ENCODE measurements at places on chromosomes 3 and 15.

- no peak for DNase-seq
Observed at GRCh38 chr3:177111541-177111949, 85.7 kb downstream of the TBL1XR1 start.

DNA sequence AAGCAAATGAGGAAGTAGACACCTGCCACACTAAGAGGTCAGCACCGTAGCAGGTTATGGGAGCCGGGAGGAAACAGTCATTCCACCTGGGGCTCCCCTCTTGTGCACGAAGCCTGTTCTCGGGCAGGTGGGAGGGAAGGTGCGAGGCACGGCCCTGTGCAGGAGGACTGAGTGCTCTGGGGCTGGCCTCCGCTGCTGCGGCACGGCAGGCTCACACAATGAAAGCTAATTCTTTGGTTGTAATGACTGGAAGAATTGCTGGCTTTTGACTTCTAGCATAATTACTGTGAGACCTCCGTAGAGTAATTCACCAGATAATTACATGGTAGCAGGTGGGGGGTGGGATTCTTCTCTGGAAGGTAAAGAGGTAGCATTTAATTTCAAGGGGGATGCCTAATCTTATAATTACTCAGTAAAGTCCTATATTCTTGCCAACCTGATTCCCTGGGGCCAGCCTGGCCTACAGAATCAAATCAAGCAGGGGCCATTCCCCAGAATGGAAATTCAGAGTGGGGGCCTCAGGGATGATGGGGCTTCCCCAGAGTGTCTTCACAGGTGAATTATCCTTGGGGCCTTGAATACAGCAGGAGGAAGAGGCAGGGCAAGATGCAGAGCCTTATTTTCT is 129.1 kb downstream of the TPRA1 start:
- no peak for DNase-seq

DNA sequence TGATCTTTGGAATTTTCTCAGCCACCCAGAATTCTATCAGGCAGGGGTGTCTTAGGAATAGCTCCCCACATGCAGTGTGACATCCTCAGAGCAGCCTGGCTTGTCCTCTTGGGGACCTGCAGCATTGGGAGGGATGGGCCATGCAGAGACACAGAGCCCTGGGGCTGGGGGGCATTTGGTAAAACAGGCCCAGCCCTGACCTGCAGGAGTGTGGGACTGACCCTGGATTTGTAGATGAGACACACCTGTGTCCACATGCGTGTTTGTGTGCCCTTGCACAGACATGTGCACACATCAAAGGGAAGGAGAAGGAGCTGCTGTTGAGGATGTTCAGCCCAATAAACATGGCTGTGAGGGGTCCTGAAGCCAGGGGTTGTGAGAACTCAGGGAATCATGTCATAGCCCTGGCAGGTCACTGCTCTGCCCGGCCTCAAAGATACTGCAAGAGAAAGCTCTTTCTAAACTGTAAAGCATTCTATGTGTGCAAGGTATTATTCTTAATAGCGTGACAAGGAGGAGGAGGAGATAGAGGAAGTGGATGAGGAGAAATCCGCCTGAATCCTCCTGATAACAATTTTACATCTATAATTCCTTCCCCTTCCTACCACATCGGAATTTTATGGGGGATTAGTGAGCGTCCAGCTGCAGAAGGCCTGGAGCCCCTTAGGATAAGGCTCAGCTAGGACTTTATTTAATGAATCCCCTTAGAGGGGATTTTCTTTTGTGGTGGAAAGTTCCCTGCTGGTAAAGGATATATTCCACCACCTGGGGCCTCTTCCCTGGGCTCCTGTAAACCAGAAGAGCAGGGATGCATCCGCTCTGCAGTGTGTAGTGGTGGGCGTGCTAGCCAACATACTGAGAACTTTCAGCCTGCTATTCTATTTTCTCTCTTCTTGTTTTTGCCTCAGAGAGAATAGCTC is 245.5 kb downstream of the EPHB1 start:
- DNase-seq, result no peak

DNA sequence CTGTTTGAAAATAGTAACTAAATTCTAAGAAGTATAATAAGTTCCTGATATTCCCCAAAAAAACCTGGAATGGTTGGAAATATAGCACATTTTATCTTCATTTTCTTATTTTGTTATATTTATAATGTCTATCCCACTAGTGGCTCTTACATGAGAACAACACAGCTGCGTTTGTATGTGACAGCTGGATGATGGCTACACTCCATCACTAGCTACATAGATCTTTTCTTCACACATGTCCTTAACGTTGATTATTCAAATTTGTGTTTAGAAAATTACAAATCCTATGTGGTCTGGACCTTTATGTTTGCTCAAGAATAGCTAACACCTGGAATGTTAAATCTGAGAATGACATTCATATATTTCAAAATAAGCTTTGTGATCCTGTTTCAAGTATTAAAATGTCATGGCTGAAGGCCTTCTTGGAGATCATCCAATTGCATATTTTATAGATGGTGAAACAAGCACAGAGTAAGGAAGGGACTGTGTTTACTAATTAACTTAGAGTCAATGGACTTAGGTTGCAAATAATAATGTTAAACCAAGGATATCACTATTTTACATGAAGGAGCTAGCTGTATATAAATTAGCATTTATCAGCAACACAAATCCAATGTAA is 60.8 kb downstream of the ATP13A5 start:
- no peak for DNase-seq

DNA sequence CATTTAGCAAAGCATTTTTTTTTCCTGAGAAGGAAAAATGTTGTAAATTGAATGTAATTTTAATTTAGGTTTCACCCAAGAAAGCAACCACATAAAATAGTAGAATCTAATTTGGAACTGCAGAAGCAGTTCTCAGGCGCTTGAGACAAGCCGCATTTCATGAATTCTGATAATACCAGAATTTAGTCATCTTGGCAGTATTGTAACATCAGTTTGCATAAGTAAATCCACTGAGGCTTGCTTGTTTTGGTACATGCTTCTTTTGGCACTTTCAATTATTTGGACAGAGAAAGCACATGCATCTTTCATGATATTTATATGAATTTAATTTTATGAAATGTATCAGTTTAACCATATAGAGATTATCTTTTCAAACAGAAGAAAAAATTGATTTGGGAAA is 389.7 kb upstream of the ROBO1 start:
- no peak for DNase-seq

DNA sequence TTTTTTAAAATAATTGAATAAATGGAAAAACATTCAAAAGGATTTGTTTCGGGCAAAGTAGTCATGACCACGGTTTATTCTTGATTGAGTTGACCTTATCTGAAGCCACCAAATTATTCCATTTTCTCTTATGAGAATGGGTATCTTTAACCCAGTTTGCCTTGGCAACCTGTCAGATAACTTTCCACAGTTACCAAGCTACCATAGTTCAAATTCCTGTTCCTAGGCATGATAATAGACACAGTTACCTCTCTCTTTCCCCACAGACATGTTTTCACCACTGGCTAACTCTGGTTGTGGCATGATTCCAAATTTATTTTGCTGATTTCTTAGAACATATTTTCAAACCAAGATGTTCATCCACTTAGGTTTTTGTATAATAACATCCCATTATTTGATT is 84.9 kb downstream of the NECTIN3 start:
- no peak for DNase-seq

DNA sequence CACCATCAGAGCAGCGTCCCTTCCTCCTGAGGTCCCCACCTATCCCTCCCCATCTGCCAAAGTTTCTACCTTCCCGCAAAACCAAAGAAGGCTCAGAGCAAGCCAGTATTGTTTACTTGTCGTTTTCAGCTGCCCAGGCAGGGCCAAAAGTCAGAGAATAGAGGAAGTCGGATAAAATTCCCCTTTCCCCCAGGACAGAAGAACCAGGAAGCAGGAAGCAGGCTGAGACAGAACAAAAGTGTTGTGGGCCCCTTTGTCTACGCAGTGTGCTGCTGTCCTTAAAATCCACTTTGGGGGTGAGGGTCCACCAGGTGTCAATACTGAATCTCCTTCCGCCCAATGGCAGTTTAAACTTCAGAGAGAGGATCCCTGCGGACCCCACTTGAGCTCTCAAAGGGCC is 18.5 kb upstream of the RPL32 start:
- DNase-seq, result no peak

GRCh38 chr15:35545316-35545823 is 595 bp downstream of the DPH6 start:
- no peak for DNase-seq

- no peak for DNase-seq
Observed at GRCh38 chr3:50518436-50518835, 15.0 kb upstream of the CACNA2D2 start.

All from activated naive CD8-positive, alpha-beta T cell treated with anti-CD3 and anti-CD28 coated beads, Interleukin-2, amount 50 U/mL, for 16 hours (primary cell).